ENCODE measurements at places on chromosomes 2 and 18. TPM values are rescaled to one million over a fixed set of nuclear protein-coding genes. Genes with fewer than 3 reads are reported as not detected.

The FBXO48 gene
- 1.6 TPM for total RNA-seq

The CNTNAP5 gene
- total RNA-seq, result not detected

The ELOA2 gene
- total RNA-seq, result not detected

DNA sequence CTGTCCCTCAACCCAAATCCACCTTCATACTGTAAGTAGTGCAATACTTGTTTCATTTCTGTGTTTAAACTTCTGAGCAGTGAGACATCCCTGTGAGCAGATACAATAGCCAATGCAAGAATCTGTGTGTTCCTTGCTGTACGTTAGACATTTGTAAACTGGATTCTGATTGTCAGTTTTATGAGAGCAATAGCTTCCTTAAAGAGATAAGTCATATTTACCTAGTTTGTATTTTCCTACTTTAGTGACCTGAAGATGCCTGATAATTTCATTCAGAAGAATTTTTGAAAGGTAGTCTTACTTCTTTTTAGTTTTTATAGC is 90.7 kb downstream of the DPP4 start:
- H3K27ac ChIP-seq, result no peak overlapping the region
- no peaks in the 10 kb centered on the region for H3K27me3 ChIP-seq
- no peaks in the 10 kb centered on the region for H3K4me1 ChIP-seq
- DNase-seq, result no peak
- no peak overlapping the region for H3K4me3 ChIP-seq

- no peak for DNase-seq
- no peak overlapping the region for H3K27ac ChIP-seq
Measured at GRCh38 chr2:129201696-129202095, 777.8 kb upstream of the RAB6C start.

DNA sequence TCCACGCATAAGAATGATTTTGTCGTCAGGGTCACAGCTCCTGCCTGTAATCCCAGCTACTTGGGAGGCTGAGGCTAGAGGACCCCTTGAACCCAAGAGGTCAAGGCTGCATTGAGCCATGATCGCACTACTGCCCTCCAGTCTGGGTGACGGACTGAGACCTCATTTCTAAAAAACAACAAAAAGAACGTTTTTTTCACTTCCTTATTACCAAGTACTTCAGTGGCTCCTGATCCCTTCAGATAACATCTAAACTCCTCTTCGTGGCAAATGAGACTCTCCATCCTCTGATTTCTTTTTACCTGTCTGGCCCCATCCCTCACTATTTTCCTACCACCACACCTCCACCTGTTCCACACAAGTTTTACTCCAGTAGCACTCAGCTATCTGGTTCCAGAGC is 105.4 kb upstream of the TLK1 start:
- no peaks in the 10 kb centered on the region for H3K36me3 ChIP-seq
- no peak overlapping the region for H3K27ac ChIP-seq
- H3K4me3 ChIP-seq, result no peak overlapping the region

DNA sequence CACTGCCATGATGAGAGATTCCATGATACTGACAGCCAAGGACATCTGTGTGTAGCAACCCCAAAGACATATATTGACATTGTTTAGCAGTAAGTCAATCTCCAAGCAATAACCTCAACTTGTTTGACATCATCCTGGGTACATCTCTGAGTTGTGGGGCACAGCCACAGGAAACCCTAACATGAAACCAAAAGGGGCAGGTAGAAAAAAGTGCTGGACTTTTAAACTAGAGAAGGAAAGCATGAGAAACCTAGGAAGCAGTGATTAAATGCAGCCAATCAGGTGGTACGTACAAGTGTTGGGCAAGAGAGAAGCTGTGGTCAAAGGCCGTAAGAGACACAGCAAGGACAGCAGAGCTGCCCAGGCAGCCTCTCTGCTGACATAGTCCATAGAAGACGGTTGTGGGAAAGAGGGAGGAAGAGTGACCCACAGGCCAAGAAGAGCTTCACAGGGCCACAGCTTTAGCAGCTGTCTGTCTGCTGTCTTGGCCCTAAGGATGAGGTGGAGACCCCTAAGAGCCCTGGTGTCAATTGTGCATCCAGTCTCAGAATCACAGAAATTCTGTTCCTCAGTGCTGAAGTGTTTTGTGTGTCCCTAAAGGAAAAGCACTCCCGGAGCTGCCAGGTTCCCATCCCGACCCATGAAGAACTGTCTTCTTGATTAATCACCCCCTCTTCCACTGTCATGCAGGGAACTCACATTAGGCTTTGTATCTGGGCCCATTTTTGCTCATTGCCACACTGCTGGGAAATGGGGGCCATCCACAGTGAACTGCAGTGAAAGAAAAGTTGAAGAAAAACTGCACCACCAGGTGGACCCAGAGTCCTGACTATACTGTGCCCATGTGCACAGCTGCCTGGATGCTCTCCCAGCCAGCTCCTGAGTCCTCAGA is 25.4 kb upstream of the CHN1 start:
- DNase-seq, result no peak
- no peak overlapping the region for H3K27ac ChIP-seq
- H3K36me3 ChIP-seq, result no peaks in the 10 kb centered on the region
- H3K27me3 ChIP-seq, result no peaks in the 10 kb centered on the region
- H3K4me1 ChIP-seq, result no peaks in the 10 kb centered on the region

DNA sequence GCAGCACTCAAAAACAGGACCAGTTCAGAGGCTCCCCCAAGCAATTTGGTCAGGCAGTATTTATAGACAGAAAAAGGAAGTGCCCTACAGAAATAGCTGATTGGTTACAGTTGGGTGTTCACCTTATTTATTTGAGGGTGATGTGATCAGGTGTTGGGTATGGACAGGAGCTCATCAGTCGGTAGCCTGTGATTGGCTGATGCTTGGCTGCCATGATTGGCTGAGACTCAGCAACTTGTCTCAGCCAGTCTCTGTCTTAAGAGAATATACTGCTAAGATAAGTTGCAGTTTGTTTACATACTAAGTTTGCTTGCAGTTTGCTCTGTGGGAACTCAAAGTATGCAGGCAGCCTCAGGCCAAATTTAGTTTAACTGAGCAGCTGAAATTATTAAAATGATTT is 9.4 kb downstream of the ABCG8 start:
- H3K36me3 ChIP-seq, result no peaks in the 10 kb centered on the region
- H3K27me3 ChIP-seq, result peaks cover 13% of the 10 kb centered on the region
- H3K27ac ChIP-seq, result no peak overlapping the region
- no peak overlapping the region for H3K4me3 ChIP-seq
- H3K4me1 ChIP-seq, result no peaks in the 10 kb centered on the region
- no peak for DNase-seq

DNA sequence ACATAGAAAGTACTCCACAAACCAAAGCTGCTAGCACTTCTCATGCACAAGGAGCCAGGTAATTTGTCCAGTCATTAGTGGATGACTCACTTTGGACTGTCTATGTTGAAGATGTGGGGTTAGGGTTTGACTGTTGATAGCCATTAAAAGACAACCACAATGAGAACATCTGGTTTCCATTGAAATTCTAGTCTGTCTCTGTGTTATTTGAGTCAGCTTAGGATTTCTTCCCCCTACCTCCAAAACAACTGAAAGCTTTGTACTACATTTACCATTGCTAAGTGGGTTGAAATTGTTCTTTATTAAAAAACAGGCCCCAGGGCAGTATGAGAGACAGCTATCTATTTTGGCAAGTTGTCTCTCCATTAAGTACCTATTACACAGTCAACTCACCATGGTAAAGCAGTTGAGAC is 50.2 kb upstream of the ANKRD44 start:
- no peak for DNase-seq
- no peaks in the 10 kb centered on the region for H3K4me1 ChIP-seq
- no peaks in the 10 kb centered on the region for H3K27me3 ChIP-seq
- H3K4me3 ChIP-seq, result no peak overlapping the region
- H3K27ac ChIP-seq, result no peak overlapping the region
